Muscle of back (tissue), 13 donors: ENCODE measurements at places on chromosomes 16 and 17. TPM values are rescaled to one million over a fixed set of nuclear protein-coding genes. Genes with fewer than 3 reads are reported as not detected.

DNA sequence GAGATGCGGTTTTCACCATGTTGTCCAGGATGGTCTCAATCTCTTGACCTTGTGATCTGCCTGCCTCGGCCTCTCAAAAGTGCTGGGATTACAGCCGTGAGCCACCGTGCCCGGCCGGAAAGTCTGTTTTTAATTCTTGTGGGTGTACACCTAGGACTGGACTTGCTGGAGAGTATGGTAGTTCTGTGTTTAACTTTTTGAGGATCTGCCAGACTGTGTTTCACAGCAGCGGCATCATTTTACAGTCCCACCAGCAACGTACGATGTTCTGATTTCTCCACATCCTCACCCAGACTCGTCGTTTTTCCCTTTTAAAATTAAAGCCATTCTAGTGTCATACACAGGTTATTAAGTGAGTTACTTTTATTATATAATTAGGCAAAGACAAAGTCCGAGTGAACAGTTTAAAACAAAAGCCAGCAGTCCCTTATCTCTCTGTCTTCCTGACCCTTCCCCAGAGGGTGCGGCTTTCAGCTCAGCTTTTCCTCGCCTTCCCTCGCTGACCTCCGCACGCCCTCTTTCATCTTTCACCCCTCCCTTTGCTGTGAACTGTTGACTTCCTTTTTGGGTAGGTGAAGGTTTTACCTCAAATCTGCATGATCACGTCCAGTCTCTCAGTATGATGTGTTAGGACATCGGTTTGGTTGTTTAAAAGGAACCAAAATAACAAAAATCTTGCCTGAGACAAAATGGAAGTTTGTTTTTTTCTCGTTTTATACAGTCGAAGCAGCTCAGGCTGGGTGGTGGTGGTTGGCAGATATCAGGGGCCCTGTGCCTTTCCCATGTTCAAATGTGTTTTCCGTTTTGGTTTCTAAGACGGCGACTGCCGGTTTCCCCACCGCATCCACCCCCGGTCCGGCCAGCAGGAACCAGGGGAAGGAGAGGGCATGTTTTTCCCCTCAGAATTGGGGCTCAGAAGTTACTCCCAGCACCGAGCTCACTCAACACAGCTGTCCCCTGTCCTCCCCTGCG is 18.0 kb downstream of the FAM234A start:
- no peak for DNase-seq

DNA sequence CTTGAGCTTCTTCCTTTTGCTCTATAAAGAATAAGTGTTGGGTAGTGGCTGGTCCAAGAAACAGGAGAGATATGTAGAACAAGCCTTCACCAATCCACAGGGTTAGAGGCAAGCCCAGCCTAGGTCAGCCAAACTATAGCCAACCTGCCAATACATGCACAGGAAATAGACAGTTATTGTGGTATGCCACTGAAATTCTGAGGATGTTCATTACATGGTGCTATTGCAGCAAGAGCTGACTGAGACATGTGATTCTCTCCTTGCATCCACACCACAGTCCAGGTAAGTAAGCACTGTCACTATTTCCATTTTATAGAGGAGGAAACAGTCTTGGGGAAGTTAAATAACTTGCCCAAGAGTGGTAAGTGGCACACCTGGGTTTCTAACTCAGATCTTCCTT is 268.1 kb downstream of the NPIPA8 start:
- DNase-seq, result no peak

DNA sequence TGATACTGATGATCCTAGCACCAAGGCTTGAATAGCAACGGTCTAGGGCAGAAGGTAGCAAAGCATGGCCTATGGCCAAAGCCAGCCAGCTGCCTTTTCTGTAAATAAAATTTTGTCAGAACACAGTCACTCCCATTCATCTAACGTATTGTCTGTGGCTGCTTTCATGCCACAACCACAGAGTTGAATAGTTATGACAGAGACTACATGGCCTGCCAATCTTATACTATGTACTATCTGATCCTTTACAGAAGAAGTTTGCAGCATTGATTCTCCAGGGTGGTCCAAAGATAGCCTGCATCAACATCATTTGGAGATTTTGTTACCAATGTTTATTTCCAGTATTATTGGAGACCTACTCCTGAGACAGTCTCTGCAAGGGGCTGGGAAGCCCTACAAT is 19.9 kb upstream of the MMD start:
- no peak for DNase-seq

- DNase-seq, result peak; percentile 78
These were observed 50.8 kb downstream of the TBC1D26 start for GRCh38 chr17:15782866-15783265.

DNA sequence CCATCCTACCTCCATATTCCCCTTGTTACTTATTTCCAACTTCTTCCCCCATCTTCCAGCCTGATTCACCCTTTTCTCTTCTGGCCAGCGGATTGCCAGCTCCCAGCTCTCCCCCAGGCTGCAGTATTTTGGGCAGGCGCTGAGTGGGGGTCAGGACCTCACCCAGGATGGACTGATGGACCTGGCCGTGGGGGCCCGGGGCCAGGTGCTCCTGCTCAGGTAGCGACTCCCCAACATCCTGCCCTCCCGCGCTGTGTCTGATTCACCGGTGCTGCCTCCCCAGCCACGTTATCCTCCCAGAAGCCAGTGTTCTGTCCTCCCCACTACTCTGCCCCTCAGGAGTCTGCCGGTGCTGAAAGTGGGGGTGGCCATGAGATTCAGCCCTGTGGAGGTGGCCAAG is 15.4 kb downstream of the COX6A2 start:
- DNase-seq, result no peak

Gene TPSD1
- polyA plus RNA-seq, result 1.1 TPM
